ENCODE measurements at places on chromosomes 1 and 21.
A peak's percentile ranks its signal among the peaks of the same experiment; 100 is the strongest.

- no peak for DNase-seq
Measured at GRCh38 chr21:25967181-25967900, 203.2 kb downstream of the APP start.

- DNase-seq = no peak
Measured at GRCh38 chr1:32480003-32480402, 15.1 kb downstream of the ZBTB8B start.

- no peak for DNase-seq
Measured at GRCh38 chr1:179058487-179059483, 23.1 kb upstream of the TOR3A start.

GRCh38 chr1:99702221-99702620, 56.3 kb downstream of the PALMD start:
- DNase-seq = no peak

GRCh38 chr1:28246427-28246832, 10.5 kb downstream of the ATP5IF1 start:
- no peak for DNase-seq

- DNase-seq = no peak
Measured at GRCh38 chr21:36569511-36569910, 89.6 kb upstream of the CLDN14 start.

DNA sequence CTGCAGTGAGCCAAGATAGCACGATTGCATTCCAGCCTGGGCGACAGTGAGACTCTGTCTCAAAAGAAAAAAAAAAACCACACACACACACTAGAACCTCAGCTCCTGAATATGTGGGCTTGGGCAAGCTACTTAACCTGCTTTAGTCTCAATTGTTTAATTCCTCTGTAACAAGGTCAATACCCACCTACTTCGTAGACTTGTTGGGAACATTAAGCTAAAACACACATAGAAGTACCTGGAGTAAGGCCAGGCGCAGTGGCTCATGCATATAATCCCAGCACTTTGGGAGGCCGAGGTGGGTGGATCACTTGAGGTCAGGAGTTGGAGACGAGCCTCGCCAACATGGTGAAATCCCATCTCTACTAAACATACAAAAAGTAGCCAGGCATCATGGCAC, 77.1 kb downstream of the CLSTN1 start:
- DNase-seq = no peak

DNA sequence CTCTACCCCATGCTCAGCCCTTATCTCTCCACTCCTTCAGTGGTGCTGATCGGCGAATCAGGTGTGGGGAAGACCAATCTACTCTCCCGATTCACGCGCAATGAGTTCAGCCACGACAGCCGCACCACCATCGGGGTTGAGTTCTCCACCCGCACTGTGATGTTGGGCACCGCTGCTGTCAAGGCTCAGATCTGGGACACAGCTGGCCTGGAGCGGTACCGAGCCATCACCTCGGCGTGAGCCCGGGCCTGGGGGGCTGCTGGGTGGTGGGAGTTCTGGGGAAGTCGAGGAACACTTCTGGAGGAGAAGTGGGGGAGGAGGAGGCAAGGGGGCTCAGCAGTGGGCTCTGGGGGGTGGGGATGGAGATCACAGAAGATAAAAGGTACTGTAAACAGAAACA, 4.9 kb downstream of the RAB25 start:
- no peak for DNase-seq

GRCh38 chr1:108316545-108316944, 72.7 kb upstream of the NBPF4 start:
- DNase-seq = no peak

GRCh38 chr1:200654660-200655059, 15.0 kb downstream of the DDX59 start:
- DNase-seq = no peak

GRCh38 chr1:209405183-209405814, 178.2 kb upstream of the CAMK1G start:
- DNase-seq = no peak

GRCh38 chr1:3677484-3677883, 25.2 kb downstream of the TP73 start:
- DNase-seq = no peak

- DNase-seq = no peak
Measured at GRCh38 chr1:7845761-7846160, 7.1 kb downstream of the UTS2 start.

DNA sequence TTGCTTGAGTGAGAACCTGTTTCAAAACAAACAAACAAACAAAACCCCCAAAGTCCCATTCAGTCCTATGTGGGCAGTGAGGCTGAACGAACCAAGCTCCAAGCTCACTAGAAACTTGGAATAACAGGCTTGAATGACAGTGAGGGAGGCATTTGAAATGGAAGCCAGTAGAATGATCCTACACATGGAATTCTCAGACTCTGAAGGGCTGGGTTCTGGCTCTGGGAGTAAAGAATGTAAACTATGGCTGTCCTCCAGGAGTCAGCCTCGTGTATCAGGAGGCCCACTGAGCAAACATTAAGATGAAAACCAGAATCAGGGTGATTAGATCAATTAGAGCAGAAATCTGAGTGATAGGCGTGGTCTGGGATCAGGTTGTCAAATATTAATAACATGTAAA, 14.9 kb downstream of the PCP4L1 start:
- no peak for DNase-seq

DNA sequence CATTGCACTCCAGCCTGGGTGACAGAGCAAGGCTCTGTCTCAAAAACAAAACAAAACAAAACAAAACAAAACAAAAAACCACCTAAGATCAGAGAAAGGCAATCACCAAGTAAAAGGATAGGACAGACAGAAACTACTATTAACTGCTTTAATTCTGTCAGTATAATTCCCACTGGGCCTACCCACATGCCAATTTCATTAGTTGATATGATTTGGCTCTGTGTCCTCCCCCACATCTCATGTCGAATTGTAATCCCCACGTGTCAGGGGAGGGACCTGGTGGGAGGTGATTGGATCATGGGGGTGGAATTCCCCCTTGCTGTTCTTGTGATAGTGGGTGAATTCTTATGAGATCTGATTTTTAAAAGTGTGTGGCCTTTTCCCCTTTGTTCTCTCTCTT, 27.2 kb upstream of the CAPZB start:
- no peak for DNase-seq

DNA sequence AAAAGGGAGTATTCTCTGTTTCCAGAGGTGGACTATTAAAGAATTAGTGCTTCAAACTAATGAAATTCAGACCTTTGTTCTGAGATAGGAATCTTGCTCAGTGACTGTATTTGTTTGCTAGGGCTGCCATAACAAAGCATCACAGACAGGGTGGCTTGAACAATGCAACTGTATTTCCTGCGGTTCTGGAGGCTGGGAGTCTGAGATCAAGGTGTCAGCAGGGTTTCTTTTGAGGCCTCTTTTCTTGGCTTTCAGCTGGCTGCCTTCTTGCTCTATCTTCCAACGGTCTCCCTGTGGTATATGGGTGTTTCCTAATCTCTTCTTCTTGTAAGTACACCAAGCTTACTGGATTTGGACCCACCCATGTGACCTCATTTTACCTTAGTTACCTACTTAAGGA, 264.6 kb upstream of the PROX1 start:
- no peak for DNase-seq

- DNase-seq = no peak
Measured at GRCh38 chr1:196517193-196517592, 91.0 kb downstream of the KCNT2 start.

- DNase-seq = peak; percentile 41
Measured at GRCh38 chr1:52296345-52296744, 69.7 kb downstream of the CC2D1B start.

DNA sequence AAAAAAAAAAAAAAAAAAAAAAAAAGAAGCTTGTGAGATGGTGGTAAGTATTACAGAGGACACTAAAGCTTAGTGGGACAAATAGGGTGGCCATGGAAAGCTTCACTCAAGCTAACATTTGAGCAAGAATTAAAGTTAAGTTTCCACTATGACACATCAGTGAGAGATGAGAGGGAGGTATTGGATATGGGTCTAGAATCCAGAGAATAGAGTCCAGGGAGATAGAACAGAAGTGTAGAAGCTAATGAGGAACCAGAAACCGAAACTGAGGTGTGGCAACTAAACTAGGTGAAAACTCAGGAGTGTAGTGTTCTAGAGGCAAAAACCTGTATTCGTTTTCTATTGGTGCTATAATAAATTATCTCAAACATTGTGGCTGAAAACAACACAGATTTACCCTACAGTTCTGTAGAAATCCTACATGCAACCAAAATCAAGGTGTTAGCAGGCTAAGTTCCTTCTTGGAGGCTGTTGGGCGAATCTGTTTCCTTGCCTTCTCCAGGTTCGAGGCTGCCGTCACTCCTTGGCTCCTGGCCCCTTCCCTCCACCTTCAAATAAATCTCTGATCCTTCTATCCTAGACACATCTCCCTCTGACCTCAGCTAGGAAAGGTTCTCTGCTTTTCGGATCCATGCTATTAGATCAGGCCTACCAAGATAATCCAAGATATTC, 36.2 kb downstream of the PTP4A2 start:
- DNase-seq = no peak

DNA sequence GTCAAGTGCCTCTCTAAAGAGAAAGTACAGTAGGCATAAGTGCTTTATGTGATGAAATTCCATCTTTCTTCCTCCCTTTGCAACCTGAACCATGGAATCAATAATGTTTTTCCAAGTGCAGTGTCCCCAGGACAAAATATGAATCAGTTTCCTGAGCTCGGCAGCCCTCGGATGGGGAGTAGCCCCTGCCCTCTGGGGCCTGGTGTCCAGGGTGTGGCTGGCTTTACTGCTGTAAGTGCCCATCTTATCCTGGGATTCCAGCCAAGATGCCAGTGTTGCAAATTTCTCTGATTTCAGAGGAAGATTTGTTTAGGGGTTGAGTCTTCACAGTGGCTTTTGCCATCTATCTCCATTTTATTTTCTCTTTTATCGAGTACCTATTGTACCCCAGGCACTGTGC, 40.5 kb upstream of the SRP9 start:
- DNase-seq = no peak

DNA sequence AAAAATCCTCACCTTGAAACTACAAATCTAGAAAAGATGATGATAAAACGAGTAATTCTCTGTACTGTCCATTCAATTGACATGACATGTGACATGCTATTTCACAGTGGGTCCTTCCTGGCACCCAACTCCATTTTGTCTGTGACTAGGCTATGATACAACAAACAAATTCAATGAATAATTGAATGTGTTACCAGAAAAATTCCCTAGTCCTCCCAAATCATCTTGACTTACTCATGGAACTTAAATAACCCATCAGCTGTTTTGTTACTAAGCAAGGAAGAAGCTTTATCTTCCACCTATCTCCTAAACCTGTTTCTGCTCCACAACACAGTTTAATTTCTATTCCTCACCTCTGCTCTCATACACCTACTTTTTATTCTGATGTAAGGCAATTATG, 30.4 kb downstream of the B3GALNT2 start:
- DNase-seq = no peak

DNA sequence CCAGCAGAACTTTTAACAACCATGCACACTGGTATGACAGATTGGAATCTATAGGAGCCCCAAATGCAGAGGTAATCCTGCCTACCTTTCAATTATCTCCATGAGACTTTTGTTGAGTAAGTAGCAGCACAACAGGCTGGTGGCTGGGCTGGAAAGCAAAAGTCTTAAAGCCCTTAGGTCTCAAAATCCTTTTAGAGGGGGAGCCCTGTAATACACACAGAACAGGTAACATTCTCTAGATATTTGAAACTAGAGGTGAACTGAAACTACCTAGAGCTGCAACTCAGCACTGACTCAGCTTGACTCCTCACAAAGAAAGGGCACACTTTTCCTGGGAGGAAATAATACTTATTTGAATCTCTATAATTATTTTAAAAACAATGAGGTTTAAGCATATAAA, 71.5 kb downstream of the CLCA4 start:
- no peak for DNase-seq

DNA sequence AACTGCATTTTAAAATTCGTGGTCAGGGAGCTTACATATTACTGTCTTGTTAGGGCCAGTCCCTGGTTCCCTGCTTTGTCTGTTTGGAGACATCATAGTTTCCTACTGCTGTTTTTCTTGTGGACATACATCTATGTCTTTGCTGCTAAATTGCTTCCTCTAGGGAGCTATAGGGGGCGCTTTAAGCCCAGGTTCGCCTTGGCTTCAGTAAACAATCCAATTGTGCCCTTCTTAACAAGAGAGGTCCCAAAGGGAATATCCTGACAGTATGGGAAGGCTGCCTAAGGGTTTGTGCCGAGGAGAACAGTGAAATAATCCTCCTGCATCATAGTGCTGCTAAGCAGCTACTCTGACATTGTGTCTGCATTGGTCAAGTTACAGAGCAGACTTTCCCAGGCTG, 112.5 kb downstream of the USH2A start:
- no peak for DNase-seq

- no peak for DNase-seq
Measured at GRCh38 chr1:21930080-21930571, 7.0 kb downstream of the HSPG2 start.

- no peak for DNase-seq
Measured at GRCh38 chr1:209755926-209756614, at the start of gene TRAF3IP3. TSS of gene TRAF3IP3 (plus strand) at chr1:209756053. CDS start at chr1:209760040, 3,987 bp downstream.

DNA sequence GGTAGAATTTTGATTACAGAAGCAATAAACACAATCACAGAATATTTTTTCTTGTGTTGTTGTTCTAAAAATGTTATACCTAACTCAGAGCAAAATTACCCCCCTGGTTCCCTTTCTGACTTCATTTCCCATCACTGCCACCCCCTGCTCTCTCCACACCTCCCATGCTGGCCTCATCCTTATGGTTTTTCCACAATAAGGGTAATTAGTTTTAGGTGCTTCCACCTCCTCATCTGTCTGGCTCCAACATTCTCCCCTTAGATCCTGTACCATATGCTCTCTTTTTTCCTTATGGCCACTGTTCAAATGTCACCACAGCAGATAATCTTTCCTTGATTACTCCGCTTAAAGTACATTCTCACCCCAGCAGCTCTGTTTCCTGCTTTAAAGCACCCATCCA, 2208.6 kb downstream of the MRPL39 start:
- DNase-seq = no peak

- no peak for DNase-seq
Measured at GRCh38 chr1:85289848-85290335, 13.5 kb upstream of the BCL10 start.

- no peak for DNase-seq
Measured at GRCh38 chr1:51922040-51922439, 43.5 kb upstream of the NRDC start.

DNA sequence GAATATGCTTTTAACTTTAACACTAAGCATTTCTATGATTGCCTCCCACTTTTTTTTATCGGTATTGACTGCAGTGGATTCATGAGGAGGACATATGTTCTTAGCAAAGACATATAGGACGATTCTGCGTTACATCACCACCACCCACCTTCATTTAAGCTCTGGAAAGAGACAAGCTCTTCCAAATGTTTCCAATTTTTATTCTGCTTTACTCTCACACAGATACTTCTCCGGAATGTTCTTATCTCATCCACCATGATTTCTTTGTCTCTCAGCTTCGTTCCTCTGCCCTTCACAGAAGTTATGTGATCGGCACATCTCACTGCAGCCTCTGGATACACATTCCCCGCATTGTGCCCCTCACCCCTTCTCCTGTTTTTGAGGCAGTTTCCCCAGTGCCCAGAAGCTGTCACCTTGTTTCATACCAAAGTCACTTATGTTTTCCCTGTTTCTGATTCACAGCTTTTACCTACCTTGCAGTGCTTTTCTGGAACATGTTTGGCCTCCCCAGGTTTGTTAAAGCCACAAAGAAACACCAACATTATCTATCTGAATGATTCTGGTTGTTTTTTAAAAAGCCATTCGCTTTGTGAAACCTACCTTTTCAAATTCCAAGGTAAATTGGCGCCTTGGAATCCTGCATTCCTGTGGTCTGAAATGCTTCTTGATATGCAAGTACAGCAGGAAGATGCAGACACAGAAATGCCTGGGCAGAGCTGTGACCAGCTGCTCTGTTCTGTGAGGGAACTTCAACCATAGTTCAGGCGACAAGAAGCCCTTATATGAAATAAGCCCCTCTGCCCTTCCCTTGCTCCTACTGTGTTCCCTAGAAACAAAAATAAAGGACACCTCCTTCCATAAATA, 1020.2 kb downstream of the TTLL7 start:
- no peak for DNase-seq

Measured in NCI-H774 (cell line).